Endothelial cell of umbilical vein (primary cell): ENCODE measurements at places on chromosomes 3 and 15.
A peak's percentile ranks its signal among the peaks of the same experiment; 100 is the strongest.

DNA sequence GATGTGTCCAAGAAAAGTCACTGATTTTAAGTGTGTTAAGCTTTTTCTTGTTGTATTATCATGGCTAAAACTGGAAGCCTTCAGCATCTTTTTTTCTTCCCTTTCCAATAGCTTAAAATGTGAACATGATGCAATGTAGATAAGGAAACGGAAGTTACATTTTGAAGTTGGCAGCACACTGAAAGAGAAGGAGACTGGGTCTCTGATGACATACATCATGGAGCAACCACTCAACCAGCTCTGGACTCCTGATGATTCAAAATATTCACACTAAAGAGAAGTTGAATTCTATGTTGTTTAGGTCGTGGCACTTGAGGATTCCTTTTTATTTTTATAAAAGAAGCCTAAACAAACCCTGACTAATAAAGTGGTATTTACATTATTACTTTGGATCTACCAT, 488.3 kb upstream of the ALCAM start:
- H3K27ac ChIP-seq, result no peak overlapping the region
- DNase-seq, result peak; percentile 10
- H3K36me3 ChIP-seq, result no peaks in the 10 kb centered on the region
- peaks cover 9% of the 10 kb centered on the region for H3K4me1 ChIP-seq

DNA sequence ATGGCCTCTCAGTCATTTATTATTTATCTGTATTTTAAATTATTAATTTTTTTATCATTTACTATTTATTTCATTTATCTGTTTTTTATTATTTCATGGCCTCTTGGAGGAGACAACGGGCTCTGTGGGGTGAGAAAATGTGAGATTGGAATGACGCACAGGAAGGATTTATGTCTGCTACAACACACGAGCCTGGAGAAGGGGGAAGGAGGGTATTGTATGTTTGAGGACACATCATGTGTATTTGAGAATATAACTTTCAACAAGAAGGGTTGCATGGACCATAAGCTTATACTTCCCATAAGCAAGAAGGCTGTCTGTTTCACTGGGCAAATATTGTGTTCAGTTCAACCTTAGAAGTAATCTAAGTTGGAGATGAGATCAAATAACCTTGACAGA, 31.7 kb downstream of the LSM3 start:
- H3K36me3 ChIP-seq, result no peaks in the 10 kb centered on the region
- no peaks in the 10 kb centered on the region for H3K4me1 ChIP-seq
- H3K27me3 ChIP-seq, result peaks cover 2% of the 10 kb centered on the region
- H3K27ac ChIP-seq, result no peak overlapping the region
- no peak for DNase-seq
- H3K4me3 ChIP-seq, result no peak overlapping the region

DNA sequence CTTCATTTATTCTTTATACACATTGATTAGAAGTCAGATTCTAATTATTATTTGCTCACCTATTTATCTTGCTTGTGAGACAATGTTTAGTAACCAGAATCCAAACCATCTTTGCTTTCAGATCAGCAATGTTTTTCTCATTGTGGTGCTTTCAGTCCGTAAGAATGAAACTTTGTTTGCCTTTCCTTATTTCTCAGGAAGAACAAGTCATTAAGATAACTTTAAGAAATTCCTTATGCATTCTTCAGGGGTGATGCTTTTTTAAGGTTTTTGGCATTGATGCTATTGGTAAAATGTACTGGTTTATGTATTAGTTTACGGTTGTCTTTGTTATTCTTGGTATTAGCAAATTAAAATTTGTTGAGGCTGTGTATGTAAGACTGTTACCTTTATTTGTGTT, 120.8 kb upstream of the POU1F1 start:
- no peaks in the 10 kb centered on the region for H3K27me3 ChIP-seq
- DNase-seq, result peak; percentile 75
- H3K36me3 ChIP-seq, result no peaks in the 10 kb centered on the region
- peaks cover 23% of the 10 kb centered on the region for H3K4me1 ChIP-seq
- H3K4me3 ChIP-seq, result no peak overlapping the region

DNA sequence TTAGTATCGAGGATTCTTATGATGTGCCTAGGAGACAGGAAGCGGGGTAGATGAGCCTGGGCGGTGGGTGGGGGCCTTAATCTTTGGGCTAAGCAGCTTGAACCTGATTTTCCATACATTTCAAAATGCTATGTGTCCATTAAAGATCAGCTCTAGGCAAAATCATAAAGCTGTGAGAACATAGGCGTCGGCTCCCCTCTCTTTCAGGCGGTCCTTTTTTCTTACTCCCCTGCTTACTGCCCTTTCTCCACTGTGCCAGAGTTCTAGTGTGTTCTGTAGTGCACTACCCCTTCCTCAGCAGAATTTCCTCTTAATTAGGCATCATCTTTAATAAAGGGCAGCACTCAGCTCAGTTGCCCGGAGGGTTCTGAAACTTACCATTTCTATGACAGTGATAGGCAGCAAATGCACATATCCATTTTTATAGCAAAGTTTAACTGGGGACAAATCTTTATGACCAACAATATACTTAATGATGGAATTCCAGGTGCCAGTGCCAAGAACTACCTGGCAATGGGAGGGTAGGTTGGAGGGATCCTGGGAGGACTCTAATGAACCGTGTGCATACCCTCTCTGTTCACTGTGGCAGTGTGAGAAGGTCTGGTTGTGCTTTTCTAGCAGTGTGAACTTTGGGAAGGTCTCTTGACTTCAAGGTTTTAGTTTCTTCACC, 404.5 kb upstream of the TPM1 start:
- no peaks in the 10 kb centered on the region for H3K36me3 ChIP-seq
- no peaks in the 10 kb centered on the region for H3K27me3 ChIP-seq
- DNase-seq, result no peak
- H3K4me1 ChIP-seq, result no peaks in the 10 kb centered on the region
- no peak overlapping the region for H3K27ac ChIP-seq

GRCh38 chr3:159994182-159994581, 5.5 kb downstream of the IL12A start:
- H3K4me1 ChIP-seq, result peaks cover 7% of the 10 kb centered on the region
- peak overlapping the region; percentile 13 for H3K27ac ChIP-seq
- no peak overlapping the region for H3K4me3 ChIP-seq

GRCh38 chr3:99878005-99878404, 60.3 kb downstream of the CMSS1 start:
- peak overlapping the region; percentile 10 for H3K27ac ChIP-seq
- peaks cover 41% of the 10 kb centered on the region for H3K4me1 ChIP-seq
- no peaks in the 10 kb centered on the region for H3K27me3 ChIP-seq
- H3K4me3 ChIP-seq, result no peak overlapping the region
- DNase-seq, result peak; percentile 78

DNA sequence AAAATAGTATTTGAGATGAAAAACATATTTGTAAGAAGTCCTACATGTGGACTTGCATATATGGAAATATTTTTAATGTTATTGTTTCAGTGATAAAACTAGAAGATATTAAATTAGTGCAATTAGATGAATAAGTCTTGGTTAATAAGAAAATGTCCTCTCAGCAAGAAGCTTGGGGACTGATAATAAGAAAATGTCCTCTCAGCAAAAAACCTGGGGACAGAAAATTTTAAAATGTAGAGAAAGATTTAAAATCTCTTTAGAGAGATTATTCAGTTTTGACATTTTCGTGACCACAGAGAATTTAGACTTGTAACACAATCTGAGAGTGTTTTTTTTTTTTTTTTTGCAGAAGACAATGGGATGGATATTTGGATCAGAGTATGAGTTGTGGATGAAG, 156.0 kb downstream of the ISL2 start:
- H3K27ac ChIP-seq, result no peak overlapping the region
- no peak overlapping the region for H3K4me3 ChIP-seq
